SJSA1 (cell line): ENCODE measurements at places on chromosomes 3 and 15.

- DNase-seq, result no peak
Measured at GRCh38 chr3:98775459-98776139, 12.5 kb downstream of the ST3GAL6 start.

DNA sequence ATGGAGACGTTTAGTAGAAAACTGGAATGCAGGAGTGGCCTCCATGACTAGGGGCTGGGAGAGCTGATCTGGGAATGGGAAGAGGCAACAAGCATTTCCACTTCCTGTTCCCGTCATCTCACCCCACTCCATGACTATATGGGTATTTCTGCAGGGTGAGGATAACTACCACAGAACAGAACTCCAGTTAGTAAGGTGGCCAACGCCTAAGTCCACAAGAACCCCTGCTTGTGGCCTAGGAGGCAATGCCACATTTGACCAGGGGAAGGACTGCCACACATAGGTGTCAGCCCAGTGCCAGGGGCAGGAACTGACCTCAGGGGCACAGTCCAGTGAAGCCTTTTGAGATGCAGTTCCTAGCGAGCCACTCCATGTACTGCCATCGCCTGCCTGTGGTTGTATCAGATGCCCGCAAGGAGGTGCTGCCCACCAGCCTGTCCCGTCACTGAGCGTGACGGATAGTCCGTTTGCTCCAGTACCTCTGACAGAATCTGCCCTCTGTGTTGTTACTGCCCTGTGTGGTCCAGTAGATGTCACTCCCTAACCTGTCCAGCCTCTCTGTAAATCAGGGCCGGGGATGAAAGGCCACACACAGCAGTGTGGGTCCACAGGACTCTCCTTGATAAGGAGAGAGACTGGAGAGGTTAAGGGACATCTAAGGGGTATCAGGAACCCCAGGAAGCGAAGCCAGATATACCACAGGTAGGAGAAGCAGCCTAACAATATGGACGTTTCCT, 3.5 kb upstream of the MTFMT start:
- peak; percentile 79 for DNase-seq

DNA sequence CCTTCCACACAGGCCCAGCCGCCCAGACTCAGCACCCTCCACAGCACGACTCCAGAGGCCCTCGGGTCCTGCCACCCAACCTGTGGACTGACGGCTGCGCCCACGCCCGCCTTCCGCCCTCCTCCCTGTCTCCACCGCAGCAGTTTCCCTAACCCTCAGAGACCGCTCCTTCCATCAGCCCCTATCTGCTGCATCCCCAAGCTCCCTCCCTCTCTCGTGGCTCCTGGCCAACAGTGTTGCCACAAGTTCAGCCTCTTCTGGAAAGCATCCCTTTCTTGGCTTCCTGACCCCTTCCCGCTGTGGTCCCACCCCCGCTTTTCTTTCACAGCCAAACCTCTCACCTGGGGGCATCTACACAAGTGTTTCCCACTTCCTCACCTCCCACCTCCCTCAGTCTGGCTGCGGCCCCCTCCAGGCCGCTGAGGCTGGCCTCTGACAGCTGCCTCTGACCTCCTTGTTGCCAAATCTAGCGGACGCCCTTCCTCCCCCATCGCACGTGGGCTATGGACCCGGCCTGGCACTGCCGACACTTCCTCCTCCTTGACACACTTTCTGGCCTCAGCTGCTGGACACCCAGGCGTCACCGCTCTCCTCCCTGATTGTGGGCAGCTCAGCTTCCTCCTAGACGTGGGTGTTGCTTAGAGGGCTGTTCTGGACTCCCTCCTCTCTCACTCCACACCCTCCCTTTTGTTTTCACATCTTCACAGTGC, 168.8 kb upstream of the TLE3 start:
- no peak for DNase-seq

- DNase-seq, result no peak
Measured at GRCh38 chr3:23217872-23218554, 14.9 kb downstream of the UBE2E2 start.

DNA sequence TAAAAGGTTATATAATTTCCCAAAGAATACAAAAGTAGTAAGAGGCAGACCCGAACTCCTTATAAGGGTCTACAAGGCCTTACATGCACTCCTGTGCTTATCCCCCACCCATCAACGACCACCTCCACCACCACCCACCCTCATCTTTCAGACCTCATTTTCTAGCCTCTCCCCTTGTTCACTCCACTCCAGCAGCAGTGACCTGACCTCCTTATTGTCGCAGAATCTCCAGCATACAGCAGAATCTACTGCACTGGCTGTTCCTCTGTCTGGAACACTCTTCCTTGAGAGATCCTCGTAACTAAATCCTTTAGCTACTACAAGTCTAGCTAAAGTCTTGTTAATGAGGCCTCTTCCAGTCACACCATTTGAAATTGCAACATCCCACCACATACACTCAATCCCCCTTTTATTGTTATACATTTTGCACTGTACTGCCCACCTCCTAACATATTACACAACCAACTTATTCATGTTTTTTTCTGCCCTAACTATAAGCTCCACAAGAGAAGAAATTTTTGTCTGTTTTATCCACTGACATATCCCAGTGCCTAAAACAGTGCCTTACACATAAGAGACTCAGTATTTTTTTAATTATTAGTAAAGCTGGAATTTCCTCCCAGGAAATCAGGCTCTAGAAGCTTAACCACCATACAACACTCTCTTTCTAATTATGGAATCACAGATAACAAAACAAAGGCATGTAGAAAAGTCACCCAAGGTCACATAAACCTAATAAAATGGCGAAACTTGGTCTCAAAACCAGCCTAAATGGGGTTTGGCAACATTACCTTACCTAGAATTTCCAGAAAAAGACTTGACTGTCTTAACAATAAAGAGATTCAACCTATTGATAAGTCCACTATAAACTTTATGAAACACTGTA, 40.2 kb downstream of the ZNF148 start:
- no peak for DNase-seq
